ENCODE measurements at places on chromosomes 1 and 21.

- no peak for DNase-seq
These were observed 12.6 kb upstream of the SAMD11 start for GRCh38 chr1:910881-911721.

GRCh38 chr1:217109928-217110327 is 386.7 kb upstream of the ESRRG start:
- DNase-seq: no peak

DNA sequence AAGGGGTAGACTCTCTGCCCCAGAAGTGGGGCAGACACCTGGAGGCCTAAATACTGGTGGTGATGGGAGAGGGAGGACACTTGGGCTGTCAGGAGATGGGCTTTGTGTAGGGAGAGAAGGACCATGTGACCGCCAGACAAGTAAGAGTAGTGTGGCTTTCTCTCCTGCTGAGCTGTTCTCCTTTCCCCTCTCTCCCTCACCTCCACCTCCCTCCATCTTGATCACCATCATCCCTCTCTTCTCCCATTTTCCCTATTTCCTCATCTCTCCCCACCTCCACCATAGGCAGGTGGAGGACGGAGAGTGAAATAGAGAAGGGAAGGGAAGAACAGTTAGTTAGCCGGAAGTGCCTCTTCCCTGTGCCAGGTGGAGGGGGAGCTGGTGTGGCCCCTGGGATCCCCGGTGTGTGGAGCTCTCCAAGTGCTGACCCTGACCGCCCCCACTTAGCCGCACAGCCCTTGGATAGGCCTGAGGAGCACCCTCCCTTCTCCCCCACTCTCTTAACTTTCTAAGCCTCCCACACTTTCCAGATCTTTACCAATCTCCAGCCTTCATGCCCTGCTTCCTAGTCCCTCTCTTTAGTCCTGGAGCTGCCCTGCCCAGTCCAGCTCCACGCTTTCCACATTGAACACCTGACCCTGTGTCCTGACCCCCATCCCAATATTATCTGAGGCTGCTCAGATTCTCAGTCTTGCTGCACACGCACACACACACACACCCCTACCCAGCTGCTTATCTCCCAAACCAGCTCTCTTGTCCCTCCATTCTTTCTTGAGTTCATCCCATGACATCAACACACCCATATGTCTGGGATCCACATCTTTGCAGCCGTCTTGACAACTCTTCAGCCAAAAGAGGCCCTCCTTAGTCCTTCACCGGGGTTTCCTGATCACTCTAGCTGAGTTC is 1.5 kb downstream of the CELF3 start:
- DNase-seq: no peak

DNA sequence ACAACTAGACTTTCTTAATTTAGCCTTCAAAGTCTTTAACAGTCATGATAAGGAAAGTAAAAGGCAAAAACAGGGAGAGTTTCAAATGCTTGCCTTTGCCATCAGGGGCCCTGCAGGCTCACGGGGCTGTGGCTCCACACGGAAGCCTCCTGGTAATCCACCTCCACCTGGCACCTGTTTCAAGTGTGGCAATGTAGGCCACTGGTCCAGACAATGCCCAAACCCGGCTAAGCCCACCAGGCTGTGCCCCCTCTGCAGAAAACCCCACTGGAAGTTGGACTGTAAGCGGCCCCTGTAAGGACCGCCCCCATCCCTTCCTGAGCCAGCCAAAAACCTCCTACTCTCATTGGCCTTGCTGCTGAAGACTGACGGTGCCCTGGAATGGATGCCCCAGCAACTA is 32.5 kb downstream of the VN1R5 start:
- DNase-seq: no peak

DNA sequence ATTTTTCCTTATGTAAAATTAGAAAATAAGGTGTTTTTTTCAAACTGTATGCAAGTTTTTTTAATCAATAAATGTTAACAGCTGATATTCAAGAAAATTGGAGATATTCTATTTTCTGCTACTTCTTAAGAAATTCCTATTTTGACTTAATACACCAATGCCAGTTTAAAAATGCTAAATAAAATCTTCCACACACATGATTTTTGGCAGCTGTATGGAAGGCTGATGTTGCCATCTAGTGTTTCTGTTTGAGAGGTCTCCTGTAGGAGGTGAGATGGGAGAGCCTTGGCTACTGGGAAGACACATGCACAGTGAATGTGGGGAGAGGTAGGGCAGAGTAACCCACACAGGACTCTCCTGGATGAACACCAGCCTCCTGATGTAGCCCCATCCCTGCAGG is 29.2 kb upstream of the OR2B11 start:
- peak; percentile 5 for DNase-seq

DNA sequence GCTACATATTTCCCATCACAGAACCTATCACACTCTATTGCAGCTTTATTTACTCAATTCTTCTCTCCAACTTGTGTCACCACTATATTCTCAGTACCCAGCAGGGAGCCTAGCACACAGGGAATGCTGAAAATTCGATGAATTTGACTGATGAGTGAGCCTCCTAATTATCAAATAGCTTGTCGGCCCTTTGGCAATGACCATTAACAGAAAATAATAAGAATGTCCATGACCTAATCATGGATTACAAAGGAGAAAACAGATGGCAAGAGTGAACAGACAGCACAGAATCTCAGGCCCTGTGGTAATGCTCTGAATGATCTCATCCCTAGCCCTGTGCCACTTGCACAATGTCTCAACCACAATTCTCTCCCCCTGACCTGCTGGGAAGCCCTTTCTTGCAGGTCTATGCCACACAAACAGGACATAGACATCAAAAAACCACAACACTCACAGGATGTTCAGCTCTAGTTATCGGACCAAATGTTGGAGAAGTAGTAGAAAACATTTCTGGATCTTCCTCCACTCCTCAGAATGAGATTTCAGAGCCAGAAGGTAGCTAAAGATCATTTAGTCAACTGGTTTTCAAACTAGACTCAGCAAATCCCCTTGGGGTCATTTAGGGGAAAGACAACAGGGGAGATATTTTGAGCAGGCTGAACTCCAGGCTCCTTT is 68.4 kb downstream of the LUZP1 start:
- DNase-seq: peak; percentile 89

All from AG08395 (cell line).